ENCODE measurements at places on chromosomes 7 and 10.

GRCh38 chr7:142883571-142884285 is 1.8 kb downstream of the TRPV6 start:
- DNase-seq = no peak

GRCh38 chr10:116737627-116738327 is 4.6 kb downstream of the HSPA12A start:
- DNase-seq = no peak

GRCh38 chr7:134155871-134156270 is 28.7 kb downstream of the LRGUK start:
- no peak for DNase-seq

GRCh38 chr7:108911016-108911415 is 341.3 kb downstream of the DNAJB9 start:
- DNase-seq = no peak

GRCh38 chr10:44161184-44161583 is 223.7 kb downstream of the CXCL12 start:
- DNase-seq = no peak

DNA sequence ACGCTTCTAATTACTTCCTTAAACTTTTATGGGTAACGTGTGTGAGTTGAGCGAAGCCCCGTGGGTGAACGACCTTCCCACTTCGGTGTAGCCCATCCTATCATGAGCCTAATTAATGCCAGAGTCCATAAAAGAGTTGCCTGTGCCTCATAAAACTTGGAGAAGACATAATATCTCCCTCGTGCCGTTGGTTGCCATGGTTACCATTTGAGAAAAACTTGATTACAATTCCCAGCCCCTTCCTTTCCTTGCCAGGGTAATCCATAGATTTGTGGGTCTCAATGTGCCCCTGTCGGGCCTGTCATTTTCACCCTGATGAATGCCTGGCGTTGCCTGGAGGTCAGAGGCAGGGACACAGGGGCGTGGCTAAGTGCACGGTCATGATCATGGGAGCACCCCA is 127.1 kb downstream of the GLRX3 start:
- peak; percentile 3 for DNase-seq
